IMR-90 (cell line): ENCODE measurements at places on chromosomes 1 and 21.

GRCh38 chr1:107633596-107633995, 331.4 kb downstream of the VAV3 start:
- DNase-seq = no peak

DNA sequence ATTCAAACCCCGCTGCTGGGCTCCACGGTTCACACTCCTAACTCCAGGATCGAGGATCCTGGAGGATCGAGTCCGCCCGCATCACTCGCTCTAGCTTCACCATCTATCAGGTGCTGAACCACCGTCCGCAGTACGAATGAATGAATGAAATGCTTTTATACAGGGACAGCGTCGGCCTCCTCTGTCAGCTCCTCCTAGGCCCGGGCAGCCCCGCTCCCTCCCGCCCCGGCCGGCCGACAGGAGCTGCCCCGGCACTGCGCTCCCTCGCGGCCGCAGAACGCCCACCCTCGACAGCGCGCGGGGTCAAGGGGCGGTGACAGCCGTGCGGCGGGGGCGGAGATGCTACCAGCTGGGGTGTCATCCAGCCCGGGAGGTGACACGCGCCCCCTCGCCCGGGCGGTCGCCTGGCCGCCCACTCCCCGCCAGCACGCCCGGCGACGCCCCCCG, 520 bp downstream of the ZBTB17 start:
- DNase-seq = peak; percentile 58

GRCh38 chr21:46149205-46149901, 6.0 kb downstream of the FTCD start:
- no peak for DNase-seq

GRCh38 chr1:177809819-177810218, 160.0 kb downstream of the SEC16B start:
- DNase-seq = peak; percentile 2

DNA sequence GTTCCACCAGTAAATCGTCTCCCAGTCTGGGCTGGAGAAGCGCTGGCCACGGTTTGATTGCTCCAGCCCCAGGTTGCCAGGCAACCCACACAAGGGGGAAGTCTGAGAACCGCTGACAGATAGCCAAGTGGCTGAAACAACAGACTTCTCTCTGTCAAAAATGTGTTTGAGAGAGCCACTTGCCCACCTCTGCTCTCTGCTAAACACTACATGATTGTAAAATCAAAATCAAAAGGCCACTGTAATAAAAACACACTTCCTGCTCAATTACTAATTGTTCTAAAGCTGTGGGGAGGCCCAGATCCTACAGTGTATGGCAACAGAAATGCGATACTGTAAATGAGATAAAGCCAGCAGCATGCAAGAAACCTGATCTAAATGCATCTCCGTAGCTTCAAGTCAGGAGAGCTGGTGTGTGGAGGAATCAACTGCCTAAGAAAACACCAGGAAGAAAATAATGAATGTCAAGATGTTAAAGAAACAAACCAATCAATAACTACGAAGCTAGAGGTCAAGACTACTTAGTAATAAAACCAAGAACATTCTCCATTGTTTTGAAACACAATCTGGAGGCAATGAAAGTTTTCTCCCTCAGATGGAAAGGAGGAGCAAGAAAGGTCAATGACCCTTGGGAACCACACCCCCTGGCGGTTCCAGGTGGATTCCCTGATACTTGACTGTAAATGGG, 121.2 kb downstream of the SLC45A1 start:
- peak; percentile 88 for DNase-seq

DNA sequence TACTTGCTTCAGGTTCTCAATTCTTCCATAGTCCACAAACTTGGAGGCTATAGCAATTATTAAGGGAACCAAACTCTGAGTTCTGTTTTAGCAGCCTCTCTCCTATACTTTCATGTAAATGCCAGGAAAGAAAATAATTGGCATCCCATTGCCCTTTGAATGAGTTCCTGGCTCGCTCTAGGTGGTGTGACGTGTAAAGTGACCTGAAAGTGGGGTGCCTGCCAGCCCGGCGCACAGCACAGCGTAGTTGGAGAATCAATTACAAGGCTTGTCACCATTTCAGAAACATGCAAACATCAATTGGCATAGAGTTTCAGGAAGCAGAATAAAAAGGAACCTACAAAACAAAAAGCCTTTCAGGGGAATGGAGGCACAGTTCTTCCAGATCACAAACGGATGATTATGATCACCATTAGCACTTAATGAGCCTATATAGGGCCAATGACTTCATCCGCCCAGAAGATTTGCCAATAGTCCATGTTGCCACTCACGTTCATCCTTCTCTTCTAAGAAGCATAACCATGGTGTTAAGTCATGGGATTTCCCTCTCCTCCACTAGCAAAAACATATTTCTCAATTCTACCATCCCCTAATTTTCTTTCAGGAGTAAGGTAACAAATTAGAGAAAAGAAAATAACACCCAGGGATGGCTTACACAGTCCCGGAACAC, 354.6 kb upstream of the ADGRL2 start:
- no peak for DNase-seq

- DNase-seq = peak; percentile 98
These were observed 10.6 kb downstream of the ACTL8 start for GRCh38 chr1:17765444-17766411.

DNA sequence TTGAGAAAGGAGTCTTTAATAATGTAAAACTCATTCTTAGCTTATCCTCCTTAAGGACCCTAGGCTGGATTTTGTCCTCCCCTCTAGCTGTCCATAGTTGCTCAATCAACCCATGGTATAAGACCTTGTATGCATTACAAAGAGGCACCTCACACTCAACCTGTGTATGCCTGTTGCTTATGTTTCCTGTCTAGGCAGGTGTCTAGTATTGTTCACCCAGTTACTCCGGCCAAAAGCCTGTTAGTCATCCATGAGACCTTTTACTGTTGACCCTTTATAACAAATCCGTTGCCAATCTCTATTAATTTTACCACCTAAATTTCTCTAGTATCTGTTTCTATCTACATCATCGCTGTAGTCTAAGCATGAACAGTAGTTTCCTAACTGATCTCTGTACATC, 3.7 kb downstream of the LYPLAL1 start:
- DNase-seq = no peak

DNA sequence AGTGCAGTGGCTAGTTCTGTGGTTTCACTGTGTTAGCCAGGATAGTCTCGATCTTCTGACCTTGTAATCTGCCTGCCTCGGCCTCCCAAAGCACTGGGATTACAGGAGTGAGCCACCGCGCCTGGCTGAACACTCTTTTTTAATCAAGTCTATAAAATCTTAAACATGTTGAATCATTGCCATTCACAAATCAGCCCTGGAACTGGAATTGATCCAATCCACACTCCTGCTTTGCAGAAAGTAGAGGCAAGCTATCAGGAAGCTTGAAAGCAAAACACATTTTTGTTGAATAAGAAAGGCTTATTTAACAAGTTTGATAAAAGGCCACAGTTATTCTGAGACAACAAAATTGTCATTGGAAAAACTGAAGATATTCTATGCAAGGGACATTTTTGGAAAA, 18.3 kb upstream of the EFHD2 start:
- no peak for DNase-seq

DNA sequence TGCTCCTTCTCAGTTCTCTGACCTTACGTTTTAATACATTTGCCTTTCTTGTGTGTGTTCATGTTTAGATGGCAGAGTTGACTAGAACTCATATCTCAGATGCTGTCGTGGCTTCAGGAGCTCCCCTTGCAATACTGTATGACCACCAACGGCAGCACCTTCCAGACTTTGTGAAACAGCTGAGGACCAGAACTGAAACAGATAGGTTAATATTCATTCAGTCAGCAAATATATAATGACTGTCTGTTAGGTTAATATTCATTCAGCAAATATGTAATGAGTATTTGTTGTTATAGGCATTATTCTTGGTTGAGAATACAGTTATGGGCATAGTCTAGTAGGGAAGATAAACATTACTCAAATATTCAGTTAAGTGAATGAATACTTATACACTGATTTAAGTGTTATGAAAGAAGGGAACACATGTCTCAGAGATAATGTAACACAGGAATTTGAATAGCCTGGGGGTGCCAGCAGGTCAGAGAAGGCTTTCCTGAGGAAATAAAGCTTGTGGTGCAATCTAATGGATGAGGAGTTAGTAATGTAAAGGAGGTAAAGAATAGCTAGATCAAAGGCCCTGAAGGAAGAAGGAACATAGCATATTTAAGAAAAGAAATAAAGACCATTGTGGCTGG, 88.5 kb downstream of the CEP350 start:
- peak; percentile 88 for DNase-seq

- DNase-seq = no peak
These were observed 563 bp upstream of the TAS1R3 start for GRCh38 chr1:1330366-1331067.

DNA sequence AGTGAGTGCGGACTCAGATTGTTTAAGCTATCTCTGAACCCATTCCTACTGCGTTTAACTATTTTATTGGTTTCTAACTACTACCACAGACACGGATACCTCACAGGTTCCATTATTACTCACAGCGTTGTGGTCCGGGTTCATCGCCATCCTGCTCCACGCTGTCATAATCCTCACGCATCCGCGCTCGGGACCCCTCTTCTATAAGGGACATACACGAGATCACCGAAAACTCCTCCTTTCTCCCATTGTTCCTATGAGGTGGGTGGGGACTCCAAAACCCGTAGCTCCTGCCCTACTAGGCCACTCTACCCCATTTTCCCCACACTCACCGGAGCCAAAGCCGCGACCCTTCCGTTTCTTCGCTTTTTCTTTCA, 610 bp downstream of the RBM8A start:
- DNase-seq = no peak

GRCh38 chr1:11281518-11282331, 8.7 kb downstream of the UBIAD1 start:
- peak; percentile 98 for DNase-seq

DNA sequence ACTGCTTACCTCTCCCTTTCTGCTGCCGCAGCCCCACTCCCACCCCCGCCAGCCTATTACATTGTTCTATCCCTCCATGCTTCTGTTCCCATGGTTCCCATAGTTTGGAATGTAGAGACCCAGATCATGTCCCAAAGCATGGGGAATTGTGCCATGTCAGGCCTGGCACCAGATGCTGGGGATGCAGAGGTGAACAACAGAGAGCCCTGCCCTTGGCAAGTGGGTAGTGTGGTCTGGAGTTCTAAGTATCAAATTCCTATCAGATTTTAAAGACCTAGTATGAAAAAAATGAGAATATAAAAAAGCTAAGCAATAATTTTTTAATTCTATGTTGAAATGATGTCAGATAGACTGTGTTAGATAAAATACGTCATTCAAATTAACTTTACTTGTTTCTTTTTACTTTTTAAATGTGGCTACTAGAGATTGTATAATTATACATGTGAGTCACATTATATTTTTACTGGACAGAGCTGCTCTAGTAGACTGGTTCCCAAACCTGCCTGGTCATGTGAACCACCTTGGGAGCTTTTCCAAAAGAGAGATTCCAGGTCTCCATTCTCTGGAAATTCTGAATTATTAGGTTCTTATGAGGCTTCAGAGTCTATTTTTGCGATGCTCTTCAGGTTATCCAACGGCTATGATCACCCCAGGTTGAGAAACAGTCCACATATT, 113.0 kb upstream of the DAB1 start:
- no peak for DNase-seq

- no peak for DNase-seq
These were observed 22.0 kb downstream of the SLC37A1 start for GRCh38 chr21:42535602-42536171.

GRCh38 chr1:228747301-228747935, 12.1 kb downstream of the RHOU start:
- no peak for DNase-seq

DNA sequence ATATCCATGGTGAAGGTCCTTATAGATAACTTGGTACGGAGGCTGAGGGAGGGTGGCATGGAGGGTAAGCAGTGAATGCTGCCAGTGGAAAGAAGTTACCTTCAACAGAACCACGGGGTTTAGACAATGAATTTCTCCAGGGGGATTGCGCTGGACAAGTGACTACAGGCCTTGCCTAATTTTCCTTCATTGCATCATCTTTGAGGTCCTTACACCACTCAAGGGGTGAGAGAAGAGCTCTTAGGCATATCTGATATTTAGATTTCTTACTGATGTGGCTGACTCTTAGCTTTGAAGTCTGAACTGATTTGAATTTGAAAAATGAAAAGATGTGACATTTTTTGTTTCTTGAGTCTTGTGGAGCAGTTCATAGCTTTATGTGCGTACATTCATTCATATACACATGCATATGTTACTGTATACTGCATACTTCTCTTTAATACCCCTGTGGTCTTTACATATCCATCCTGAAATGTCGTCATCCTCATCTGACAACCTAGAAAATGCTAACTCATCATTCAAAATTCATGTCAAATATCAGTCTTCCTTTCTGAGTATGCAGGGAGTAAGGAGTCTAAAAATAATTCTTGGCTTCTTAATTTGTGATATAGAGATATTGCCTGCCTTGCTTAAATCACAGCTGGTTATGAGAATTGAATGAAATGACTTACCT, 63.6 kb downstream of the DNM3 start:
- no peak for DNase-seq

- DNase-seq = peak; percentile 78
These were observed 27.3 kb upstream of the EPHA2 start for GRCh38 chr1:16183179-16183578.

- no peak for DNase-seq
These were observed 9.4 kb downstream of the FCAMR start for GRCh38 chr1:206960676-206961386.

DNA sequence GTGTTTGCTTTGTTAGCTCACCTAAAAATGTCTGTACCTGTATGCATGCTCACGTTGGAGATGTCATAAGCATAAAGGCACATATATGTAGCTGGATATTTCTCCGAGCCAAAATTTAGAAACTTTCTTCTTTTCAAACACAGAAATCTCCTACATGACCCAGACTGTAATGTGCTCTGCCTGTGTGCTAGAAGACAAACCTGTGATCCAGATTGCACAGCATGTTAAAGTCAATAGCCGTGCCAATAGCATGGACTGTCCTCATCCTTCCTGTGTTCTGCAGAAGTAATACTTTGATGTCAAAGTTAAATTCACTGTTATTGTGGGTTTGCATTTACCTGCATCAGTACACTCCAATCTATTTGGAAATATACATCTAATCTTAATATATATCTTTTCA, 346.2 kb upstream of the ZRANB2 start:
- DNase-seq = no peak

DNA sequence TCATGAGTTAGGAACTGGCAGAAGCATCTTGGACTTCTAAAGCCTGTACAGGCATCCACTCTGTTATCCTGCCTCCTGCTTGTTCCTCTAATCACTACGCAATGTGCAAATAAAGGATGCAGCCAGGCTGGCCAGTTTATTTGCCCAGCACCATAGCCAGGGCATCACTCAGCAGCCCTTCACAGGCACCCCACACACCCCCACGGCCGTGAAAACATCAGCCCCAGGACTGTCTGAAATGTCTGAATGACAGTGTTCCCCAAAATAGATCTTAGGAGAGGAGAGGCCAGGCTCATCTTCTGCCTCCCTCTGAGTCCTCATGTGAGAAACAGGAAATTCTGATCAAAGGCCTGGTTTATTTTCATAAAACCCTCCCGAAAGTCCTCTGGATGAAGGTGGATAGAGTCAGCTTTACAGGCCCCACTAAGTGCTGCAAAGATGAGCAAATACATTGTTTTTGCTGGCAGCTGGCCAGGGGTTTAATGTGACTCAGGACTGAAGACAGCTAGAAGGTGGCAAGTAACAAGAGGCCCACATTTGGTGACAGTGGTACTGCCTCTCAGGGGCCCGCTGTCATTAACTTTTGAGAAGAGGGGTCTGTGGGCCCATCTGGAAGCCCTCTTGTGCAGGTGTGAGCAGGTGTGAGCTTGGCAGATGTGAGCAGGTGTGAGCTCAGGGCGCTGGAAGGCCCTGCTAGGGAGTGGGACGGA, 32.9 kb downstream of the GRHL3 start:
- peak; percentile 73 for DNase-seq
